ENCODE measurements at places on chromosomes 2 and 18.

DNA sequence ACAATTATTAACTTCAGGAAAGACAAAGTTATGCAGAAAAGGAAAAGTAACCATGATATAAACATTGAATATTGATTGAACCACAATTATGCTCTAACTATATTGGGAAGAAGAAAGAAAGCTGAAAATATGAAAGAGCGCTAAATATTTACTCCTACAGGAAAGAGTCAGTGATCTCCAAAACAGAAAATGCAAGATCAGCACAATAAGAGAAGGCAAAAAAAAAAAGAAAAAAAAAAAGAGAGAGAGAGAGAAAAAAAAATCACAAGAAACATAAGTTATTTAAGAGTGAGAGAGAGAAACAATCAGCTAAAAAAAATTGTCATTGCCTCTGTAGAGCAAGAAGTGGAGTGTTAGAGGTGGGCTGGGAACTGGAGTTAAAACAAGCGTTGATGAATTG, 28.9 kb upstream of the ELAC1 start:
- no peak for DNase-seq

DNA sequence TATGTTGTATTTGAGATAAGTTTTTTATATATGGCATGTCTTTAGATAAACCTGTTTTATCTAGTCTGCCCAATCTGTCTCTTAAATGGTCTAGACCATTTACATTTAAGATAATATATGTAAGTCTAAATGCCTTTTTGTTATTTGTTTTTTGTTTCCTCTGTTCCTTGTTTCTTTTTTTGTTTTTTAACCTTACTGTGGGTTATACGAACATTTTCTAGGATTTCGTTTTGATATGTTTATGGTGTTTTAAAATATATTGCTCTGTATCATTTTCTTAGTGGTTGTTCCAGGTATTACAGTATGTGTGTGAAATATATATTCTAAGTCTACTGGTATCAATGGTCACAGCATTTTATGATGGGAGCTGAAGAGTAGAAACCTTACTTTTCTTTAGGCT, 13.3 kb downstream of the BCL2L11 start:
- DNase-seq: no peak

DNA sequence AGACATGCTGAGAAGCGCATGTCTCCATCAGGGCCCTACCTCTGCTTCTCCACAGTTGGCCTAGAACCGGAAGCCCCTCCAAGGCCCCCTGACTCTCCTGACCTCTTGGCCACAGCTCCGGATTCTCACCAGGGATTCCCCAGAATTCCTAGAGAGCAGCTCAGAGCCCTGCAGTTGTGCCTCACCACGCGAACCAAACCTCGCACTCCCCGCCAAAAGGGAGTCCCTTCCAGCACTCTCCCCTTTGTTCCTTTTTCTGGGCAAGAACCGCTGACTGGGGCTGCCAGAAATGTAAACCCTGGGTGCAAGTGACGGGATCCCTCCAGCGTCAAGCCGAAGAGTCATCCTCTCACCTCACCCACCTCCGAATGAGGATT, 36.7 kb downstream of the AFF3 start:
- DNase-seq: no peak

- no peak for DNase-seq
Measured at GRCh38 chr2:98569197-98569793, 39.0 kb downstream of the COA5 start.

GRCh38 chr2:15964936-15965563, 24.7 kb downstream of the MYCN start:
- no peak for DNase-seq

GRCh38 chr2:156229724-156230362, 102.7 kb downstream of the NR4A2 start:
- no peak for DNase-seq

DNA sequence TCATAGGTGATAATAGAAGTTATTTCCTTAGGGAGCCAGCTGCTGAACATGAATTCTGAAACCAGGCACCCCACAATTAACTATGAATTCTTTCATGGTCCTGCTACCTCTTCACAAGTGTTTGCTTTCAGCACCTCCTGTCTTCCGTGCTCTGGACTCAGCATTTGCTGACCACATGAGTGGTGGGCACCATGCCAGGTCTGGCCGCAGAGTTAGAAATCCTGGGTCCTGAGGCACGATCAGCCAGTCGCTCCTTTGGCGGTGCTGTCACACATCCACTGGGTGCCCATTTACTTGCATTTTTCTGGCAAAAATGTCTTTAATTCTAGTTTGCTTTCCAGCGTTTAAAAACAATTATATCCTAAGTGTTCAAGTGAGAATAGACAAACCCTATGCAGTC, 196.4 kb upstream of the PXDN start:
- no peak for DNase-seq

DNA sequence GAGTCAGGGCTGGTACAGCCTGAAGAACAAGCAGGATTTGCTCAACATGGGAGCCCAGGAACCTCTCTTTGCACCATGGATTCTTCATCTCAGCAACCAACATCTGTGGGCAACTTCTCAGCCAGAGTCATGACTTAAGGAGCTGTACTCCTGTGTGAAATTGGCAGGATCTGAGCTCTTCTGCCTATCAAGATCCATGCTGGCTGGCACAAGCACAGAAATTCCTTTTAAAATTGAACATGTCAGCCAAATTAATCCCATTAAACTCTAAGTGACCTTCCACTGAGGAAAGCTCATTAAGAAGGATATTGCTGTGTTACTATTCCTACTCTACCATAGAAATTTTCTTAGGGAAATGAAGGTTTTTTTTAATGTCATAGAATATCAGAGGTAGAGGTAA, 110.5 kb upstream of the SCG2 start:
- no peak for DNase-seq

DNA sequence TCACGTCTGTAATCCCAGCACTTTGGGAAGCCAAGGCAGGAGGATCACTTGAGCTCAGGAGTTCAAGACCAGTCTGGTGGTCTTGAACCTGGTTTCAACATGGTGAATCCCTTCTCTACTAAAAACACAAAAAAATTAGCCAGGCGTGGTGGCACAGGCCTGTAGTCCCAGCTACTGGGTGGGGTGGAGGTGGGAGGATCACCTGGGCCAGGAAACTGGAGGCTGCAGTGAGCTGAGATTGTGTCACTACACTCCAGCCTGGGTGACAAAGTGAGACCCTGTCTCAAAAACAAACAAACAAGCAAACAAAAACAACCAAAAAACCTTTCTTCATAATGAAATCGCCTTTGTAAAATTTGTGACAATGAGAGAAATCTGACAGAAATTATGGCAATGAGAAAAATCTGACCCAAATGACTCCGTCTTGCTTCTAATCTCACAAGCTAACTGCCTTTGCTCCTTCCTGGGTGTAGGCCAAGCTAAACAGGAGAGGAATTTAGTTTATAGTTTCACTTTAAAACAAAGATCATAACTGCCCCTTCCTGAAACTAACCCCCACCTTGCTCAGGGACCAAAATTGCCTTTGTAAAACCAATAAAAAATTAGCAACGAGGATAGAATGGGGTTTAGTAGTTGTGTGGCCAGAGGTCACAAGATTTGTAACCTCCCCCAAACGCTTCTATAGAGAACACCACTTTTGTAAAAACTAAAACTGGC, 60.7 kb upstream of the KIF5C start:
- DNase-seq: no peak

GRCh38 chr2:138084206-138084605, 119.9 kb downstream of the HNMT start:
- DNase-seq: no peak

DNA sequence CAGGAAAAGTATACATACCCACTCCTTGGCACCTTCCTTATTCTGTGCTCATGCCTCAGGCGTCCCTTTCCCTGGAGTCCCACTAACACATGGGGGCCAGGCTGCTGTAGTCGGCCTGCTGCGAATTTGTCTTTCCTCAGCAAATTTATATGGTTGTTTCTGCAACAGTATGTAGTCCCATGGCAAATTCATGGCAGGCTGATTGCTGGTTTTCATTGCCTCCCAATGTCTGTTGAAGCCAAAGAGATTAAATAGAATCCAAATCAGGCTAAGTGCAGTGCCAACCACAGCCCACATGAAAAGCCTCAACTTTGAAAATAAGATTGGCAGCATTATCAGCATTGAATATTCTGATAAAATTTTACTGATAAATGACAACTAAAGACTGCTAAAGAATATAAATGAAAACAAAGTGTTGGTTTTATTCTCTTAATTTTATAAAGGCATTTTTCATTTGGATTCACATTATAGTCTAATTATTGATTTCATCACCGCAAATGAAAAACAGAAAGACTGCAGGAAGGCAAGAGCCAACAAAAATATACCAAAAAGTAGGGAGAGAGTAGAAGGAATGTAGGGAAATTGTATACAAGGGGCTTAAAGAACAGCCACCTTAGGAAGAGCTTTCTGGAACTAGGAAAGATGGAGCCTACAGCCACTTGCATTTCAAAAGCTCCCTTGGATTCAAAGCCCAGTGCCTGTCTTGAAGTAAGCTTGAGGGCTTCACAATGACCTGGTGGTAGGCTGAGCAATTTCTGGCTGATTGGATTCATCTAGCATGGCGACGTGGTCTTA, 283.7 kb upstream of the MMADHC start:
- DNase-seq: no peak

- no peak for DNase-seq
Measured at GRCh38 chr2:10432311-10433181, 15.6 kb downstream of the ODC1 start.

DNA sequence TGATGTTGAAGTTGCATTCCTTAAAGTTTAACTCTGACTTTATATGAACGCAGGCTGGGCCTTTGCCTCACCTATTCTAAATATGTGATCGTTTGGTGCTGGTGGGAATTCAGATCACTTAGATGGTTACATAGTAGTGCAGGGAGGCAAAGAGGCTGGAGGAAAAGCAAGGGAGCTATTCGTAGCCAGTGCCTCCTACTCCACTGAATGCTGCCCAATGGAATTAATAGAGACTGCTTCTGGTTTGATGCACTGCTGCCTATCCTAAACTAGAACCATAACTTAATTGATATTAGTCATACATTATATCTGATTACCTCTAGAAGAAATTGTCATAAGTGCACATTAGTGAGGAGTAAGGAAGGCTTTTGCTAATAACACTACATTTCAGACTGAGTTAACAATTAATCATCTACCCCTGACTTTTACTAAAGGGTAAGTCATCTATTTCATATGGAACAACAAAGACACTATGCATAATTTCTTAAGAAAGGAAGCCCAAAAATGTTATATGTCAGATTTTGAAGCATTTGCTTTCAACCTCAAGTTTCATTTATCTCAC, 72.3 kb downstream of the SLC5A7 start:
- DNase-seq: no peak

DNA sequence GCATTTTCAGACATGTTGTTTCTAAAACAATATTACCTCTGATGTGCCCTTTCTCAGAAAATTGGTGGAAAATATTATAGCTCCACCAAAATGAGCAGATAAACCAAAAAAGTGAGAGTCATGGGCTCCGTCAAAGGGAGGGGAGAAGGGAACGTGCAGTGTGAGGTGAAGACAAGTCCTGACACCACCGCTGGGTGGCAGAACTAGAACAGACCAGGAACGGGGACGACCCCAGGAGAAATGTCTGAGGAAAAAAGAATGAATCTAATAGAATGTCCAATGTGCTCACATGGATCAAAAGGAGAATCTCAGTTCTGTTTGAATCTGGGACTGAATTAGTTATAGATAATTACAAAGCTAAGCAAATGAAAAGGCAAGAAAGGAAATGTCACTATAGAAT, 22.6 kb upstream of the BCL2 start:
- DNase-seq: no peak

GRCh38 chr2:102313950-102314349, 2.6 kb downstream of the IL1RL1 start:
- DNase-seq: no peak

- no peak for DNase-seq
Measured at GRCh38 chr18:12345491-12346239, 31.4 kb downstream of the AFG3L2 start.

DNA sequence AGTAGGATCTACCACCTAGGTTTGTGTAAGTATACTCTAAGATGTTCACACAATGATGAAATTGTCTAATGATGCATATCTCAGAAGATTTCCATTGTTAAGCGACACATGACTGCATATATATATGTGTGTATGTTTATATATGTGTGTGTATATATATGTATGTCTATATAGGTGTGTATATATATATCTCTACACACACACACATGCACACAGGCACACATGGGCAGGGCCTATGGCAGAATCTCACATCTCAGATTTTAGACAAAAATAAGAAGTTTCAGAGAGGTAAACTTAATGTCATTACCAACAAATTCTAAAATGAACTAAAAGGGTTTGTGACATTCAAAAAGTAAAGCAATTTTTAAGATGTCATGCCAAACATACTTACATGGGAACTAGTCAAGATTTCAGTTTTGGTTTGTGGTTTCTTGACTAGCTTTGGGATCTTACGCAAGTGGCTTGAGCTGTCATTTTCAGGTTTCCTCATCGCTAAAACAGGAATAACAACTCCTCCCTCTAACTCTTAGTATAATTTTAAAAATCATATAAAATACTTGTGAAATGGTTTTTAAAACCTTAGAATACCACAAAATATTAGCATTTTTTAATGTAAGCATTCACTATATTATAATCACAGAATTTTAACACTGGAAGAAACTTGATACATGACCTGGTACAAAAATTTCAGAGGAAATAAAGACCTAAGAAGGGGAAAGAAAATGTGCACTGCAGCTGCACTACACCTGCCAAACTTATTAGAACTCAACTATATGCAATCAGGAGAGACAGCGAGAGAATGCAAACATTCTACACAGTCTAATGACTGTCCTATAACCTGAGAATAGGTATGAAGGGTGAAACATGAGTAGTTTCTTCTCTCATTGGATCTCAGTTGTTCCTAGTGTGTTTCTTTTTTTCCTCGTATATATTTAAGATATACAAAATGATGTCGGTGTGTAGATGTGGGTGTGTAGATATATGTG, 75.7 kb downstream of the TTC21B start:
- no peak for DNase-seq

- no peak for DNase-seq
Measured at GRCh38 chr2:68189991-68190784, 32.5 kb downstream of the PNO1 start.

- DNase-seq: no peak
Measured at GRCh38 chr2:204060841-204061240, 124.3 kb downstream of the ICOS start.

GRCh38 chr18:46055838-46056230, 16.2 kb downstream of the PSTPIP2 start:
- DNase-seq: no peak

DNA sequence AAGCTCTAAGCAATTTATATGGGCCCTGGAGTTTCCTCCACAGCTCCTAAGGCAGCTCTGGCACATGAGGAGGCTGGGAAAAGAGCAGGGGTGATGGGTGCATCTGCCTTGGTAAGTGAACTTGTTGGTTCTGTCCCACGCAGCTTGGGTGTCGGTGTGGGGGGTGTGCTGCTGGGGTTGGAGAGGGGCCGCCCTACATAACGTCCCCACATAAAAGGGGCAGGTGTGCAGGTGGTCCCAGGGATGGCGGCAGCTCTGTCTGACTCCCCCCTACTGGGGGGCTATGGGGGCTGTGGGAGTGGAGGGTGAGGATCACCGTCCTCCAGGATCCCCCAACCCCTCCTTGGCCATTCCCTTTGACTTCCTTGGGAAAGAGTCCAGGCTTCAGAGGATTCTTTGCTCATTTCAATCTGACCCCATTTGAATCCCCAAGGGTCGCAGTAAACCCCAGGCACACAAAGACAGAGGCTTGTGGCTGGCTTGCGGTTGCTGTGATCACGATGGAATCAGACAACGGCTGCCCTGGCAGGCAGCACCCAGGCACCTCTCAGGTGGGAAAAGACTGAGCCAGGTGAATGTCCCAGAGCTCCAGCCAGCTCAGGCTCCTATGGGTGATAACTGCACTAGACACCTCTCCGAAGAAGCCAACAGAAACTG, 34.5 kb upstream of the CD8A start:
- no peak for DNase-seq
